ENCODE measurements at places on chromosomes 5 and 9. TPM values are rescaled to one million over a fixed set of nuclear protein-coding genes. Genes with fewer than 3 reads are reported as not detected.

Gene ARHGEF28
- 50.7 TPM for total RNA-seq

GRCh38 chr5:128491291-128491690, 46.8 kb downstream of the FBN2 start:
- DNase-seq: peak; percentile 2

DNA sequence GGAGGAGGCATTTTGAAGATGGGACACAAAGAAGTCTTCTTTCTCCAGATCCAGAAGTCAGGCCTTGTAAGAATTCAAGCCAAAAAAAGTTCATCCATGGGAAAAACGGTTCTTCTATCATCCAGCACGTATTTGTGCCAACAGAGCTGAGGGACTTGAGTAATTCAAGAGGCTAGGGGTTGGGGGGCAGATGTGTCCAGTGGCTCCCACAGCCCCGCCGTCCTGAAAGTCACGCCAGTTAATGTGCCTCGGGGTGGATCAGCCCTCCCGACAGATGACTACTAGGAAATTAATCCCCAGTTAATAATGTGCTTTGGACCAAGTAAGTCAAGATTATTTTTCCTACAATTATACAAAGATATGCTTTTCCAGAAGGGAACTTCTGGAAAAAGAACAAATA, 23.4 kb downstream of the NREP start:
- DNase-seq: no peak

- DNase-seq: no peak
These were observed 13.5 kb downstream of the FBP1 start for GRCh38 chr9:94625835-94626234.

GRCh38 chr9:68995776-68996175, 18.1 kb downstream of the PRKACG start:
- DNase-seq: no peak

- peak; percentile 11 for DNase-seq
These were observed 41.9 kb downstream of the BNC2 start for GRCh38 chr9:16828340-16829281.

Measured in dermis microvascular lymphatic vessel endothelial cell (primary cell).